HCEC 1CT (cell line): ENCODE measurements at places on chromosomes 1 and 21.
A peak's percentile ranks its signal among the peaks of the same experiment; 100 is the strongest.

- DNase-seq, result no peak
Observed at GRCh38 chr1:20615946-20616846, 17.1 kb upstream of the PINK1 start.

GRCh38 chr1:23475134-23475628 is 8.8 kb downstream of the ASAP3 start:
- DNase-seq, result peak; percentile 71

- DNase-seq, result peak; percentile 62
Observed at GRCh38 chr1:93394514-93394913, 48.8 kb downstream of the DR1 start.

GRCh38 chr21:41328660-41329607 is 12.3 kb downstream of the FAM3B start:
- no peak for DNase-seq

DNA sequence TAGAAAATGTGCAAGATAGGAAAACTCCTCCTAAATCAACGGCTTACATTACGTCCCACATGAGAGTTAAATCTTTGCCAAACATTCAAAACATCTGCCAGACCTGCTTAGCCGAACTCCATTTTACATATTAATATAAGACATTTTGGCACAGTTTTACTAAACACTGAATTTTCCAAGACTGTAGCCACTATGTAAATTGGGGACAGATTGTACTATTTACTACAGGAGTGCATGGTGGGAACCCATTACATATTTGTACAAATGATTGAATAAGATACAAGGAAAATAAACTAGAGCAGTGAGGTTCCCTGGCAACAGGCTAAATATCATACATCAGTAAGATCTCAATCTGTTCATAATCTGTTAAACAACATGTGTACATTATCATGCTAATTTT is 1234.4 kb downstream of the KCNT2 start:
- no peak for DNase-seq

DNA sequence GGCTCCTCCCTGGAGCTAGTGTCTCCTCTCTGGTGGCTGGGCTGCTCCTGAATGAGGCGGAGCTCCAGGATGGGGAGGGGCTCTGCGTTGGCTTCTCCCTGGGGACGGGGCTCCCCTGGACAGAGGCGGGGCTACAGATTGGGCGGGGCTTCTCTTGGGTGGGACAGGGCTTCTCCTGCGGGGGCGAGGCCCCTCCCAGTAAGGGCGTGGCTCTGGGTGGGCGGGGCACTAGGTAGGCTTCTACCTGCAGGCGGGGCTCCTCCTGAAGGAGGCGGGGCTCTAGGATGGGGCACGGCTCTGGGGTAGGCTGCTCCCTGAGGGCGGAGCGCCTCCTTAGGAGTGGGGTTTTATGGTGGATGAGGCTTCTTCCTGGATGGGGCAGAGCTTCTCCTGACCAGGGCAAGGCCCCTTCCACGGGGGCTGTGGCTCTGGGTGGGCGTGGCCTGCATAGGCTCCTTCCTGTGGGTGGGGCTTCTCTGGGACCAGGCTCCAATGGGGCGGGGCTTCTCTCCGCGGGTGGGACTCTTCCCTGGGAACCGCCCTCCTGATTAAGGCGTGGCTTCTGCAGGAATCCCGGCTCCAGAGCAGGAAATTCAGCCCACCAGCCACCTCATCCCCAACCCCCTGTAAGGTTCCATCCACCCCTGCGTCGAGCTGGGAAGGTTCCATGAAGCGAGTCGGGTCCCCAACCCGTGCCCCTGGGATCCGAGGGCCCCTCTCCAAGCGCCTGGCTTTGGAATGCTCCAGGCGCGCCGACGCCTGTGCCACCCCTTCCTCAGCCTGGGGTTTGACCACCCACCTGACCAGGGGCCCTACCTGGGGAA is 22.7 kb upstream of the ARF1 start:
- no peak for DNase-seq

DNA sequence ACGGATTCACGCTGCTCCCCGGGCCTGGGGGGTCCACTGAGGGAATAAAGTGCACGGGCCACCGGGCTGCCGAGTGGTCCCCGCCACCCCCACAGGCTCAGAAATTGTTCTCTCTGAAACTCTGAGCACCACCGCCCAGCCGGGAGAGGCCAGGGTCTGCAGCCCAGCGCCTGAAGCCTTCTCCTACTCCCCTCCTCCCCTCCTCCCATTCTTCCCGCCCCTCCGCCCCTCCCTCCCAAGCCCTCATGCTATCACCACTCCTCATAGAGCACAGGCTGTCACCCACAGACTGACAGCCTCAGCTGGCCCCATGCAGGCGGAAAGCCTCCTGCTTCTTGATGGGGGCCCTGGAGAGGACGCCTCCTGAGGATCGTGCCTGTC is 707 bp upstream of the GPR153 start:
- no peak for DNase-seq
